Smooth muscle cell of the coronary artery (primary cell): ENCODE measurements at places on chromosomes 4 and X. TPM values are rescaled to one million over a fixed set of nuclear protein-coding genes. Genes with fewer than 3 reads are reported as not detected.

The CYLC1 gene
- total RNA-seq: not detected in 2 replicates

The HEPH gene
- total RNA-seq: 62.4 and 99.5 TPM in 2 replicates

The EREG gene
- total RNA-seq: under 0.01 TPM in 1 of 2 replicates, not detected in the other

The SCD5 gene
- 16.0 and 26.2 TPM in 2 replicates for total RNA-seq

The USP26 gene
- not detected in 2 replicates for total RNA-seq

The PPP1R2C gene
- not detected in 2 replicates for total RNA-seq

The MSMO1 gene
- 26.4 and 150 TPM in 2 replicates for total RNA-seq

The CPE gene
- total RNA-seq: 9.1 and 74.6 TPM in 2 replicates

The TLR6 gene
- total RNA-seq: 0.60 and 0.94 TPM in 2 replicates

The CPXCR1 gene
- not detected in 2 replicates for total RNA-seq

The FOXR2 gene
- not detected in 2 replicates for total RNA-seq

The ARHGAP6 gene
- total RNA-seq: 1.6 and 8.3 TPM in 2 replicates

The ACSL4 gene
- total RNA-seq: 89.1 and 90.0 TPM in 2 replicates

The PPEF2 gene
- not detected in 2 replicates for total RNA-seq

The FGB gene
- 0.08 TPM in 1 of 2 replicates, not detected in the other for total RNA-seq

The SSX3 gene
- total RNA-seq: not detected in 2 replicates

The TMEM165 gene
- total RNA-seq: 73.5 and 121 TPM in 2 replicates

The FGF16 gene
- total RNA-seq: 0.30 TPM in 1 of 2 replicates, not detected in the other

The DGKK gene
- not detected in 2 replicates for total RNA-seq

The MAGEE1 gene
- 0.83 and 0.94 TPM in 2 replicates for total RNA-seq

The MUC7 gene
- total RNA-seq: not detected in 2 replicates

The TMEM144 gene
- total RNA-seq: 3.1 and 9.8 TPM in 2 replicates

The PDGFC gene
- 22.7 and 37.8 TPM in 2 replicates for total RNA-seq

The NEUROG2 gene
- total RNA-seq: not detected in 2 replicates

The CXCL6 gene
- total RNA-seq: 0.47 and 8.2 TPM in 2 replicates

The SULT1E1 gene
- total RNA-seq: 0.12 and 291 TPM in 2 replicates

The DCHS2 gene
- total RNA-seq: not detected in 2 replicates

The CT83 gene
- not detected in 2 replicates for total RNA-seq

The GAGE13 gene
- not detected in 2 replicates for total RNA-seq

The ZNF157 gene
- total RNA-seq: 0.12 TPM in 1 of 2 replicates, not detected in the other

The GAGE1 gene
- total RNA-seq: not detected in 2 replicates

The DRD5 gene
- total RNA-seq: not detected in 2 replicates

The F11 gene
- total RNA-seq: not detected in 2 replicates

The CT45A2 gene
- total RNA-seq: not detected in 2 replicates

The NPY1R gene
- under 0.01 and 0.12 TPM in 2 replicates for total RNA-seq

The SLC6A14 gene
- not detected in 2 replicates for total RNA-seq

The ARMCX1 gene
- 42.5 and 57.7 TPM in 2 replicates for total RNA-seq

The ARX gene
- not detected in 2 replicates for total RNA-seq

The ASMT gene
- total RNA-seq: not detected in 2 replicates

The PLAC1 gene
- not detected in 2 replicates for total RNA-seq
